Adrenal gland (tissue), 19 donors: ENCODE measurements at places on chromosomes 2 and 18.

DNA sequence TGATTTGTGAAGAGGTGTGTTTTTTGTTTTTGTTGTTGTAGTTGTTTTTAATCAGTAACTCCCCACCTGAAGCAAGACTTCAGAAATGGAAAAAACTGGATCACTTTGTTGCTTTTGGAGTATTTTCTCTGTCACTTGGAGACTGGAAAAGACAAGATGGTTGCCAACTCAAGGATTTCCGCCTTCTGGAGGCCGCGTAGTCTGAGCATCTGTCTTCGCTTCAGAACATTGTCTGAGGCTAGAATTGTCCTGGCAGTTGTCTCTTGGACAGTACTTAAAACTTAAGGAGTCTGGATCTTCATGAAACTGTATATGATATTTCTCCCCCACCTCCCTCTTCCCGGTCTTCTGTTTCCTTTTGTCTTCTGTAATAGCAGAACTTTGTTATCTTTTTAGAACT lies 67.7 kb downstream of the ARHGAP28 start:
- DNase-seq = no peak

DNA sequence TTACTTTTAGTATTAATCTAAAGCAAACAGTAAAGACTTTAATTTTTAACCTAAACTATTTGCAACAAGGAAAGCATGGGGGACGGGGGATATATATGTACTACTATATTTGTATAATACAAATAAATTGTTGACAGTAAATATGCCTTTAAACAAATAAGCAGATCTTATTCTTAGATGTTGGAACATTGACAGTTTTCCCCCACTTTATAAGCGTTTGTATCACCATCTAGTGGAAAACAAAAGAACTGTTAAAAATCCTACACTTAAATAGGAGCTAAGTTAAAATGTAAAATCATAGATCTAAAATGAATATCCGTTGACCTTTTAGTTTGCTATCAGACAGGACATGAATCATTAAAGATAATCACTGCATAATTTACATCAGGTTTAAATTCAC lies 50.0 kb downstream of the RBBP8 start:
- no peak for DNase-seq

DNA sequence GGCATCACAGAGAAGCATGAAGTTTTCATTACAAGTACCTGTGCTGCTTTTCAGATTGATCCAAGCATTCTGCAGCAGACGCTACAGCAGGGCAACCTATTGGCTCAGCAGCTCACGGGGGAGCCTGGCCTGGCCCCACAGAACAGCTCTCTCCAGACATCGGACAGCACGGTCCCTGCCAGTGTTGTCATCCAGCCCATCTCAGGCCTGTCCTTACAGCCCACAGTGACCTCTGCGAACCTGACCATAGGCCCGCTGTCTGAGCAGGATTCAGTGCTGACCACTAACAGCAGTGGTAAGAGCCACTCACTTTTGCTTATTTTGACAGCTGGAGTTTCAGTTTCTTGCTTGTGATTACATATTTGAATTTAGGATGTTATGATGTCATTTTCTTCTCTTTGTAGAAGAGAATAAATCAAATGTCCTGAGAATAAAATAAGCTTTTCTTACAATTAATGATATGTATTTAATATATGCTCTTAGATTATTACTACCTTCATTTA lies 104.9 kb downstream of the ZNF236 start:
- DNase-seq = no peak

- no peak for DNase-seq
These were observed 365.4 kb upstream of the RGPD4 start for GRCh38 chr2:107461301-107461700.

GRCh38 chr2:66305718-66306117 lies 129.2 kb upstream of the MEIS1 start:
- peak; percentile 31 for DNase-seq

GRCh38 chr2:53347269-53347668 lies 420.3 kb upstream of the CHAC2 start:
- DNase-seq = no peak

- no peak for DNase-seq
These were observed 33.6 kb downstream of the ATOH8 start for GRCh38 chr2:85787282-85787980.

GRCh38 chr2:150895968-150896367 lies 365.7 kb downstream of the RBM43 start:
- no peak for DNase-seq

GRCh38 chr2:203875471-203875870 lies 7.9 kb downstream of the CTLA4 start:
- DNase-seq = no peak
